T-helper 2 cell treated with Interferon-gamma antibody and Interleukin-4, amounts not matched to agents 5 μg/mL and 100 μg/mL, for 36 hours (primary cell): ENCODE measurements at places on chromosomes 2 and 18.

DNA sequence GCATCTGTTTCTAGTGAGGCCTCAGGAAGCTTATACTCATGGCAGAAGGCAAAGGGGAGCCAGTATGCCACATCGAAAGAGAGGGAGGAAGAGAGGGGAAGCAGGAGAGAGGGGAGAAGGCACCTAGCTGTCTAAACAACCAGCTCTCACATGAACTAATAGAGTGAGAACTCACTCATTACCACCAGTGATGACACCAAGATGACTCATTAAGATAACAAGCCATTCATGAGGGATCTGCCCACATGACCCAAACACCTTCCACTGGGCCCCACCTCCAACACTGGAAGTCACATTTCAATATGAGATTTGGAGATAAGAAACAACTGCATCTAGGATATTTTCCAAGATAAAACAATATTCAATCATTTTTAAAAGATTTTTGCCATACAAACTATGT lies 753.9 kb upstream of the ZEB2 start:
- no peak for DNase-seq

DNA sequence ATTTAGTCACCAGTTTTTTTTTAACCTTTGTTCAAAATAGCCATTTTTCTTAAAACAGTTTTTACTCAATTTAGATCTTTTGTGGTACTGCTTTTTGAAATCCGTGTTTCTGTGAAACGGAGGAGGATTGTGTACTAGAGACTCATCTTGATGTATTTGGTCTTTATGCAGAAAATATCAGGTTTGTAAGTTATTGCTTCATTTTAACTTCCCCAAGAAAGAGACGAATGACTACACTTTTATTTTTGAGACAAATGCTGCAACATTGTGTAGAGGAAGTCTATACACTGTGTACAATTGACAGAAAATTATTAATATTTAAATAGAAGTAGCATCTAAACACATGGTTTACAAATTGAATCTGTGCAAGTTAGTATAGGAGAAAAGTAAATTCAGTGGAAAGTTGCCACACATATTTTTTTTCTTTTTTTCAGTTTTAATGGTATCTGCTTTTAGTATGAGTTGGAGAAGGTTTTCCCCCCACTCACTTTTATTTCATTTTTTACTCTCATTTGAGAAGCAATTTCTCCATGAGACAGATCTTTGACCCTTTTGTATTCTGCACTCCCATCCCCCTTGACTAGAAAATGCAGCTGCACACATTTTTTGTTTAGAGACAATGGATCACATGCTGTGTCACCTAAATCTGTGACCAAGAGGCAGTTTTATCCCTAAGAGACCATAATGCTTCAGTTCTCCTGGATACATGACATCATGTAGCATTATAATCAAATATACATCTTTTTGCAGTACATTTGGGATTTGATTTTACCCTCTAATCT lies 200.8 kb upstream of the STON1 start:
- DNase-seq: no peak

DNA sequence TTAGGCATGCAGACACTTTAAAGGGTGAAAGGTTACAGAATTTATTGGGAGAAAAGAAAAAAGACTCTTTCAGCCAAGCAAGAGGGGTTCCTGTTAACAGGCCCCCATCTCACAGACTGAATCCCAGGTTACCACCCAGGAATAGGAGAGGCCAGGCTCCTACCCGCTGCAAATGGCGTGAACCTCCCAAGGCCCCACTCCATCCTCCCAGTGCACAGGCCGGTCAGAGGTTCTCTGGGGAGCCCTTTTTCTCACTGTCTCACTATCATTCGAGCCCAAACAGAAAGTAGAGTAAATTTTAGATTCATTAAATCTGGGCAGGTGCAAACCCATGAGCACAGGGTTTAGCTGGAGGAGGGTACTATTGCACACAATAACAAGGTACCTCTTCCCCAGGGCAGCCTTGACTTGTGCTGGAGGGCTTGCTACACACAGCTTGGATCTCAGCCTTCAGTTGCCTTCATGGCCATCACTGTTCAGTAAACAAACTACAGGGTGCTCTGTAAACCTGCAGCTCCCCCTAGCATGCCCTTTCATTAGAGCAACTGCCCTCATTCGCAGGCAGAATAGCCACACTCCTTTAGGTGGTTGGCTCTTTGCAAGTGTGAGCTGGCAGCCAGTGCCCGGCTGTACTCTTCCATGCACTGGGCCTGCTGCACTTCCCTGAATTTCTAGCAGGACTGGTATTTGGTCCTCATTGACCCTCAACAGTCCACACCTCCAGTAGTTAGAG lies 7.3 kb upstream of the PLEK start:
- no peak for DNase-seq

GRCh38 chr2:225452677-225453076 lies 53.2 kb downstream of the NYAP2 start:
- no peak for DNase-seq

GRCh38 chr2:172056293-172056692 lies 29.0 kb upstream of the DLX1 start:
- no peak for DNase-seq

DNA sequence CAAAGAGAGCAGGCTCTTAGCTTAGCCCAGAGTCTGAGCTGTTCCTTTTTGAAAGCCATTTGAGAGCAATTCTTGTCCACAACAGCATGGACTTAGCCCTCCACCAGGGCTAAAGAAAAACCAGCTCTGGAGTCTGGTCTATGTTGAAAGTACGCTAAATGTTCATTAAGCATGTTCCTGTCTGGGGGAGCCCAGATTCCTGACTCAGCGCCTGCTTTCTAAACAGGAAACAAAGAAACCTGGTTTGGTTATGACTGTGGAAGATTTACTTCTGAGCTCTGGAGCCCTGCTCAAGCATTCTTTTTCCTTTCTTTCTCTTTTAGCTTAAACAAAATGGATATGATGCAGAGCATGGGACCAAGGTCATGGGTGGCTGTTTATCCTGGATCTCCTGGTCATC lies 279.8 kb downstream of the RBM43 start:
- no peak for DNase-seq

- DNase-seq: no peak
These were observed 166.2 kb downstream of the FTCDNL1 start for GRCh38 chr2:199684832-199685231.

DNA sequence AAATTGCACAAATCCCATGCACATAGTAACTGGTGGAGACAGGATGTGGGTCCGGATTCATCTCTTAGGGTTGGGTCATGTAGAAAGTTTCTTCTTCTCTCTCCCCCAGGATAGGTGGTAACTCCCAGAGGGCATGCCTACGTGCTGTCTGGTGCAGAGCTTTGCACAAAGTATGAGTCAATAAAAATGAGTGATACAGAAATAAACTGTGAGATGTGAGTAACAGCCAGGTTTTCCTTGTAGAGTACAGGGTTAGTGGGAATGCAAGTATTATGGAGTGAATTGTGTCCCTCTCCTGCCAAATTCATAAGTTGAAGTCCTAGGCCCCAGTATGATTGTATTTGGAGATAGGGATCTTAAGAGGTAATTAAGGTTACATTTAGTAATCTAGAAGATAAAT lies 289.4 kb downstream of the ALK start:
- no peak for DNase-seq

DNA sequence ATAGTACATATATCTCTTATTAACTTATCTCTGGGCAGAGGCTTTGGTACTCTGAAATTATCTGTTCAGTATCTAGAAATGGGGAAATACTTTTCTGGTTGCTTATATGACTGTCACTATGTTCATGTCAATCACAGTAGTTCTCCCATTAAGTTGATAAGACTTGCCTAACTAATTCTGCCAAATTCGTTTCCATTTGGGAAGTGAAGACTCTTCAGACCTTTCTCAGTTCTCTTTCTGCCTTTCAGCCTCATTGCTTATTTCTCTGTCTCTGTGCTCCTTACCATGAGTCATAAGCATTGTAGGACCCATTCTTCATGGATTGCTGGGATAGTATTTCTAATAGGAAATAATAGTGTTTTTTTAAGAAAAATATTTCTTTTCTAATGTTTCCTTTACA lies 113.5 kb downstream of the PHLPP1 start:
- no peak for DNase-seq

DNA sequence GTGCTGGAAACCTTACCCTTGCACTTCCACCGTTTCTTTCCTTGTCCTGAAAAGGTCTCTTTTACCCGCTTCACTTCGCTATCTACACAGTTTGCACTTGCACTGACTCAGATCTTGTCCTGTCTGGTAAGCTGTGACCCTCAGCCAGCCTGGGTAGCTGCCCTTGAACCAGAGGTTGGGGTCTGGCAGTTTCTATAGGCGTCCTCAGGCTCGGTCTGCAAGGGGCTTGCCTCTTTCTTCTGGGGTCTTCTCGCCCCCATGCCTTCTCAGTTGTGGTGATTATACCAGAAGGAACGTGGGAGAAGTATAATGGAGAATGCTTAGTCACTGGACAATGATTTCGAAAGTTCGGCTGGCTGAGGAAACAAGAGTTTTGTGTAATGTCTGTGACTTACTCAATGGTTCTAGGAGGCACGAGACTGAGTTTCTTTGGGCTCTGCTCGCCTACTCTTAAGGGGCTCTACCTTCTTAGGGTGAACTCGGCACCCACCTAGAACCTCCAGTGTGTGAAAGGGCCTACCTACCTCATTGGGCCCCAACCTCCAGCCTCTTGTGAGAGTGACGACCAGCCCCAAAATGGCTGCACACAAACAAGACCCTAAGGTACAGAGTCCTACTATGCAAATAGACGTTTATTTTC lies 6.9 kb upstream of the STAT1 start:
- peak; percentile 61 for DNase-seq

- no peak for DNase-seq
These were observed 48.1 kb upstream of the SNTG2 start for GRCh38 chr2:902584-902983.

DNA sequence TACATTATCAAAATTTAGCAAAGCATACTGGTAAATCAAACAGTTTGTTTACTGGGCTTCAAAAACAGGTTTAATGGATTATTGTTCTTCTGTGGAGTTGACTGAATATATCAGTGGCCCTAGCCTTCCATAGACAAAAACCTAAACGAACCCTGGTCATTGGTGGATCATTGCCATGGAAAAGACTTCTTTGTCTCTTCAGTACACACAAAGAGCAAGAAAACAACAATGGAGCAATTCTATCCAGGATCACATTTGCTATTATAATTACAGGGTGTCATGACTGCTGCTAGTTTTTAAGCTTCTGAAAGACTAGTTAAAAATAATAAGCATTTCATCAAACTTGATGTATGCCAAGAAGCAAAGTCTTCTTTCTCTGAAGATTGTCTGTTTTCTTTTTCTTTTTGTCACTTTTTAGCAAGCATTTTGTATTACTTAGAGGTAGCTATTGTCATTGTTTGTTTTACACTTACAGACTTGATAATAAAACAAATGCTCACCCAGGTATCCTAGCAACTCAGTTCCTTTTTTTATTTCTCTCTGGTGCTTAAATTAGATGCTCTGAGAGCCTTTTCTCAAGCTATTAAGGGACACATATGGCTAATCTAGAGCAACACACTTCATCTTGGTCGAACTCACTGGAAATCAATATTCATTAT lies 1228.7 kb upstream of the DDX18 start:
- DNase-seq: no peak

DNA sequence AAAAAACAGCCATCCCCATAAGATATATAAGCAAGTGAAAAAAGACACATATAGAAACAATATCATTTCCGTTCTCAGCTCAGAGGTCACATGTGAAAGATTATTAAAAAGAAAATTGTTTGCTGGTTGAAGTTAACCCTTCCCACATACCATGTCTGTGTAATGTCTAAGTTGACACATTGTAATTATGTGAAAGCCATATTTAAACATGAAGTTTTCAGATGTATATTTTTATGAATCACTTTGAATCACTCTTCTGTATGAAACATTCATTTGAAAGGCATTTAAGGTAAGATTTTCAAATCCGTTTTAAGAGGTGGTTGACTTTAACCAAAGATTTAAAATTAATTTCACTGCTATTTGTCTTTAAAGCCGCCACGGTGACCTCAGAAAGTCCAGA lies 441.9 kb downstream of the RND3 start:
- DNase-seq: no peak

DNA sequence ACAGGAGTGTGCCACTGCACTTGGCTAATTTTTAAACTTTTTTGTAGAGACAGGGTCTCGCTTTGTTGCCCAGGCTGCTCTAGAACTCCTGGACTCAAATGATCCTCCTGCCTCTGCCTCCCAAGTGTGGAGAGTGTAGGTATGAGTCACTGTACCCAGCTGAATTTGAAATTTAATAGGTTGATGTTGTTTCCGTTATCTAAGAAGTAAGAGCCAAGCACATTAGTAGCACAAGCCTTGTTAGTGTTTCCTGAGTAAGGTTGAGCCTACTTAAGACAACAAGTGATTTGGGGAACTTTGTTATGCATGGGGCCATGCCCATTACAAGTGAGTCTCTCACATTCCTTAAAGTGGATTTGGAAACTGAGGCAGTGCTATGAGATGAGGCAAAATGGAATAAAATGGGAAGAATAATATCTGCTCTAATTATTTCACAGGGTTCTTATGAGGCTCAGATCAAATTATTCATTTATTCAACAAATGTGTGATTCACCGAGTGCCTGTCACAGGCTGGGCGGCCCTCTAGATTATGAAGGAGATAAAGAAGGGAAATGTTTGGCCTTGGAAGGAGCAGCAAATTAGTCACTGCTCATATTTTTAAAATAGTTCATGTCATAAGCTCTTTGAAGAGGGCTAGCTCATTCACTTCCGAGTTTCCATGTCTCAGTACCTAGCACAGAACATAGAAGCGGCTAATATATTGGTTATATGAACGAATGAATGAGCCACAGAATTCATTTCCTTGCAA lies 217.2 kb downstream of the LDLRAD4 start:
- peak; percentile 34 for DNase-seq

GRCh38 chr2:187188783-187189631 lies 259.0 kb downstream of the CALCRL start:
- DNase-seq: no peak

- DNase-seq: no peak
These were observed 287.8 kb upstream of the CCDC68 start for GRCh38 chr18:55247032-55247431.

DNA sequence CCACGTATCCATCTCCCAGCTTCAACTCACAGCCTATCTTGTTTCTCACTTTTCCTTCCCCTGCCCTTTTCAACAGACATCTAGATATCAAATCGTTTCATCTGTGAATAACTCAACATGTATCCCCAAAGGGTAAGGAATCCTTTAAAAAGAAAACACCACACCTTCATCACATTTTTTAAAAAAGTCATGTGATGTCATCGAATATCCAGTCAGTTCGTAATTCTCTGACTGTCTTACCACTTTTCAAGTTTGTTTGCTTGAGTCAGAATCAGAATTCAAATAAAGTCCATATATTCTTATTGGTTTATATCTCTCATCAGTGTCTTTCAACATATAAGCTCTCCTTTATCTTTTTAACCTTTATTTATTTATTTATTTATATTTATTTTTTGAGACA lies 5.4 kb upstream of the LONRF2 start:
- DNase-seq: no peak

GRCh38 chr2:55934337-55934736 lies 10.8 kb upstream of the EFEMP1 start:
- DNase-seq: no peak

DNA sequence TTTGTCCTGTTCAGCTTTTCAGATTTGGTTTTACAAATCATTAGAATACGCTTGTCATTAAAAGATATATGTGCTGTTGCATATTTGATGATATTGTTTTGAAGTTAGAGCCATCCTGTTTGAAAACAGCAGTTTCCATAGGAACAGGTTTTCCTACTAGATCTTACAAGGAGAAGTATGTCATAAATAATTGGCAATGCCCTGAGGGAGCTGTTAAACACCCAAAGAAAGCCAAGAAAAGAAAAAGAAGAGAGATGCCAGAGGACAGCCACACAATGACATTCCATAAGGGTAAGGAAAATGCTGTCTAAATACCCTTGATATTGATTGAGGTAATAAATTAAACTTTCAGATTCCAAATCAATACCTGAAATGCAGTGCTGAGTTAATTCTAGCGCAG lies 392.2 kb upstream of the CRIM1 start:
- DNase-seq: no peak

GRCh38 chr2:1588978-1589621 lies 155.2 kb downstream of the PXDN start:
- no peak for DNase-seq
